GM04503 (cell line): ENCODE measurements at places on chromosomes 11 and 22.

- no peak for DNase-seq
Observed at GRCh38 chr11:133941546-133941945, 15.2 kb downstream of the IGSF9B start.

GRCh38 chr22:31952472-31952871 lies 8.1 kb downstream of the YWHAH start:
- peak; percentile 69 for DNase-seq

GRCh38 chr11:11047851-11048610 lies 190.2 kb upstream of the ZBED5 start:
- DNase-seq, result no peak

- no peak for DNase-seq
Observed at GRCh38 chr11:46342239-46342638, 5.0 kb upstream of the DGKZ start.

DNA sequence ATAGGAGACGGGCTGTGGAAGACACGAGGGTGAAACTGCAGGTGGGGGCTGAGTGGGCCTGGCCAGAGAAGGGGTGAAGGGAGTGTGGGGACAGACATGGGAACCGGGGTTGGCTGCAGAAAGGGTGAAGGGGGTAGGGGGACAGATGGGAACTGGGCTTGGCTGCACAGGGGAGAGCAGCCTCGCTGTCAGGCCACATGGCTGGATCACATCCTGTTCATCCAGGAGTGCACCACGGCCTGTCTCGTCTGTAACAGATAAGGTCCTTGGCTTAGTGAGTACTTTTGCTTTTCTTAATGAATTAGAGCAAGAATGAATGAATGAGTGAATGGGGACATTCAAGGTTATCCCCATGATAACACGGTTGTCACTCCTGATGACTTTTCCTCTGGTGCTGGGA lies 13.5 kb downstream of the FBLN1 start:
- no peak for DNase-seq

DNA sequence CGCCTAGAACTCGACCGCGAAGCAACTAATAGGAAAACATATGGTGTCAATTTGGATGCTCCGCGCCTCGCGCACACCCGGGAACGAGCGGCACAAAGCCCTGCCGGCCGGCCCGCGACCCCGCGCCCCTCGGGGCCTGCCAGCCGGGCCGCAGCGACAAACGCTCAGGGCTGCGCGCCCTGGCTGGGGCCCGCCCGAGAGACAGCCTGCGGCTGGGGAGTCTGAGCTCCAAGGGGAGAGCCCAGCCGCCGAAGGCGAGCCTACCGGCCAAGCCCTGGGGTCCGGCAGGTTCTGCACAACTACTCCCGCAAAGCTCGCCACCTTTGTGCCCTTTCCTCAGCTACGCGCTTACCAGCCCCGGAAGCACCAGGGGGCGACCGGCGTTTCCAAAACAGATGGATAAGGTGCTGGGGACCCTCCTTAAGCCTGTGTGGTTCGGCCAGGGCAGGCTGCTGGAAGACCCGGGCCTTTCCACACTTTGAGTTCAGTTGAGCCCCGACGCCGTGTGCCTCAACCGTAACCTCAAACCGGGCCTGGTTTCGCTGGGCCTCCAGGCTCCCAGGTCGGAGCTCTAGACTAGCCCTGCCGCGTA lies 6.0 kb downstream of the PAX6 start:
- no peak for DNase-seq

DNA sequence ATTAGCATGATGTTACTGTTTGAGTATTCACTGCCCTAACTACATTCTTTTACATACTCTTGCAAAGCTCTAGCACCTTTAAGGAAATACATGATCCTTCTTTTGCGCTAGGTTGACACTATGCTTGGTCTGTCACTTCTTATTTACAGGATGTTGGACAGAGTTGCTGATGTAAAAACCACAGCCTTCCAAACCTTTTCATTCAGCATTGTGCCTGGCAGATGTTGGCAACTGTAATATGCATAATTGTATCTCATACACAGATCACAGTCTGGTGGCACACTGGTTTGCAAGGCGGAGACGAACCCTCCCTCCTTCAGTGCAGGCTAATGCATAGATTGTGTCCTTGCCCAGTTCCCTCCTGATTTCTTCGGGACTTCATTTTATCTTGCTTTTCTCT lies 224.1 kb downstream of the SNX19 start:
- no peak for DNase-seq

GRCh38 chr11:117851852-117852251 lies 24.6 kb downstream of the FXYD6 start:
- DNase-seq, result no peak

- no peak for DNase-seq
Observed at GRCh38 chr11:130861902-130862860, 54.1 kb downstream of the SNX19 start.

DNA sequence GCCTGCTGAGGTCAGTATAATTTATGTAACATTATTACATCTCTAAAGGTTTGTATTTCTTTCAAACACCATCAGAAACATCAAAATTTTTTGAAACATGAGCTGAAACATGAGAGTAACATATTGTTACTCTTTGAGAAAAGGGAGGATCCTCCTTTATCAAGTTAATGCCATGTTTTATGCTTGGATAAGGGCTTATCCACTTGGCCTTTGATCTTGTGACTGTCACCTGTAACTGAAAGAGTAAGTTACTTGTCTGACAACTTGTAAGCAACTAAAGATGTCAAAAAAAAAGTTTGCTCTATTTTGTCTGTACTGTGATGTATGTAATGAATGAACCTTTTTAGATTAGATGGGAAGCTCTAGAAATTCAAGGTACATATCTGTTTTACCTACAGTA lies 59.6 kb downstream of the FAR1 start:
- DNase-seq, result no peak

DNA sequence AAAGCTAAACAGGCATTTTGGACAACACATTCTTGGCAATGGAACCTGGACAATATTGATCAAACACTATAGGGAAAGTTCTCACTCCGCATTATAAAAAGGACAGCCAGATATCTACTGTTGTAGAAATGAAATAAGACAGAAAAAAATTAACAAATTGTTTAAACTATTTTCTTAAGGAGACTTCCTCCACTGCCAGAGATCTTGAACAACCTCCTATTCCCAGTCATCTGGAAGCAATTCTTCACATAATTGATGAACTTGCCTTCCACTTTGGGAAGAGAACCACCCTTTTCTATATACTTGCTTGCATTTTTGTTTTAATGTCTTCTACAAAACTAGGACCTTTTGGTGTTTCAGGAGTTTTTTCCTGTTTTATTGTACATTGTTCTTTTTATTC lies 216.1 kb downstream of the CASP12 start:
- no peak for DNase-seq

DNA sequence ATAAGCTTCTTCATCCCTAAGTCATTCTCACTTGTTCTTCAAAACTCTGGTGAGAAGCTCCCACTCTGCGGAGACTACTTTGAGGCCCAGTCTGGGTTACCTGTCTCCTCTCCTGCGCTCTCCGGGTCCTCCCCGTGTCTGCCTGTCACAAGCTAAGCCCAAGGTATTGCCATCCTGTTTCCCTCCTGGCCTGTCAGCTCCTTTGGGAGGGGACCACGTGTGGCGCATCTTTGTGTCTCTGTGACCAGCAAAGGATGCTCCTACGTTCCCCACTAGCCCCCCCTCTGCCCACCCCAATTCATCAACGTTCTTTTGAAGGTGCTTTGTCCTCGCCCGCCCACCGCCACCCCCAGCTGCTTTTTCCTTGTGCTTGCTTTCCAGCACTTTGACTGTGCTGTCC lies 31.8 kb upstream of the FBLN1 start:
- DNase-seq, result no peak

- DNase-seq, result peak; percentile 70
Observed at GRCh38 chr11:118889797-118890196, 6.1 kb downstream of the CXCR5 start.

GRCh38 chr22:22372086-22372485 lies 127.5 kb downstream of the VPREB1 start:
- DNase-seq, result no peak

GRCh38 chr11:11363674-11364073 lies 10.6 kb upstream of the CSNK2A3 start:
- no peak for DNase-seq

- no peak for DNase-seq
Observed at GRCh38 chr11:45459491-45459890, 173.3 kb upstream of the SYT13 start.

DNA sequence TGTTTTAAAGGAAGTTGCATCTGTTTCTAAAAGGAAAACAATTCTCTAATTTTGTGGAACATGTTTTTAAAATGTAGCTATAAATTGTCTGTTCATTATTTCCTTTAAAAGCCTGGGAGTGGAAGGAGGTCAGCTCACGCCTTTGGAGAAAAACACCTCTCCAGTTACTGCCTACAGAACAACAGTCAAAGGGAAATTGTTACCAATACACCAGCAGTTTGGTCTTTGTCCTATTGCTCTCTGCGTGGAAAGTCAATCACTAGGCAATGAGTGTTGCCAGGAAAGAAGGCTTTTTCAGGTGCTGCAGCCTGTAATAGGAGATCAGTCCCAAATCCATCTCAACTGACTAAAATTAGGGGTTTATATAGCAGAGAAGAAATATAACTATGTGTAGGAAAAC lies 22.2 kb downstream of the SVIP start:
- no peak for DNase-seq

DNA sequence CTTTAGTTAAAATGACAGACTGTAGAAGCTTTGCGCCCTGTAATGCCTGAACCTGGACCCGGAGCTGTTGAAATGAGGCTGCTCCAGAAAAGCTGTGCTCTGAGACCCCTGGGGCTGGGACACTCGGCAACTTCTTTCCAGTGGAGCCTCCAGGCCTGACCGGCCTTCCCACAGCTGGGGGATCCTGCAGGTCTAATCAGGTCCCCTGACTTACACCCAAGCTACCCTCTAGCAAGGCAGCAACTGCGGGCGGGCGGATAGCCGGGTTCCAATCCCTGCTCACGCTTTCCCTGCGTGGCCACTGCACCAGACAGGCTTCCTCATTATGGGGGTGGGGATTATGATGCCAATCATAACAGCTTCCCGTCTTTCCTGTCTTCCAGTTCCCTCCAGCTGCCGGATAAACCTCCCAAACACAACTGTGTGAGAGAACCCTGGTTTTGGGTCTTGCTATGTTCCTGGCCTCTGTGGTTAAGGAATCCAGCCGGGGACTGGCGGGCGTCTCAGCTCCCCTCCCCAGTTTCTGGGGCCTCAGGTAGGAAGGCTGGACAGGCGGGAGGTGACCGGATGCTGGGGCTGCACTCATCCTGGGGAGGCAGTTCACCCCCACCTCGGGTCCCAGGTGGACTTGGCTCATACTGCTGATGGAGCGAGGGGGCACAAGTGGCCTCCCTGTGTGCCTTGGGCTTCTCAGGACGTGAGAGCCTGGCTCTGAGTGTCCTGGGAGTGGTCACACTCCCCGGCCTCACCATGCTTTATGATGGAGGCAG lies 38.6 kb downstream of the PARVG start:
- DNase-seq, result no peak

GRCh38 chr11:36205536-36205935 lies 83.7 kb downstream of the COMMD9 start:
- no peak for DNase-seq

DNA sequence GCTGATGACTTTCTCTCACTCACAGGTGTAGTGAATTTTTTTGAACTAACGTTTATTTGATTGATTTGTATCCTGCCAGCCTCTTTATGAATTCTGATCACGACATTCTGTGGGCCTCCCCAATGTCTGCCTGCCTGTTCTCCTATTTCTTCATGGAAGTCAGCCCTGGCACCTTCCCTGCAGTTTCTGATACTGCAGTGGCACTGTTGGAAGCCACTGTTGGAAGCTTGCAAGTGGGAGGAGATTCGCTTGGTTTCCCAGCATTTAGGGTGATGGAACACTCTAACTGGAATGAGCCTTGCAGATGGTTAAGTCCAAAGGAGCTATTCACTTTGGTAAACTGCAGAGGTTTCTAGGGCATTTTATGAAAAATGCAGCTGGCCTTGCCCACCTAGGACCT lies 1.3 kb upstream of the THY1 start:
- no peak for DNase-seq

DNA sequence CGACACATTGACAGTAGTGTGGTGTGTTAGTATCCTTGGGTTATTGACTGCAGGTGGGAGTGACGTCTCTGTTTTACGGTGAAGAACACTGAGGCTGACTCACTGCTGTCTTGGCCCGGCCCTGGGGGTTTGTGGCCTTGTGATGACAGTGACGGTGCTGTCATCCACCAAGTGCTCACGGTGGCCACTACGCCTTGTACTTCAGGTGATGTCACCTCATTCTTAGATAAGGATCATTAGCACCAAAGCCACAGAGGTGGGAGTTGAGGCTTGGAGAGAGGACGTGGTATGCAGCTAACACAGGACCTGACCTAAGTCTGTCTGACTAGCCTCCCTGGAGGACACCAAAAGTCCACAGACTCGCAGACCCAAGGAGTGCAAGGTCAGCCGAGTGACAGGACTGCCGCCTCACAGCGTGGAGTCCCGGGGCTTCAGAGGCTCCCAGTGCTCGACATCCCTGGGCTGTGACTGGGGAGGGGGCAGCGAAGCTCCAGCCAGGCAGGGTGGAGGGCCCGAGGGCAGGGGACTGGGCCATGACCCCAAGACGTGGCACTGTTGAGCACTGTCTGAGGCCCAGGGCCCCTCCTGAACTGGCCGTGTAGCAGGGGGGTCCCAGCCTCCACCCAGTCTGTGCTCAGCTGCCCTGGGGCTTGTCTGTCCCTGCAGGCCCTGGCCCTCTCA lies 56.5 kb downstream of the NAT10 start:
- no peak for DNase-seq

GRCh38 chr11:55726715-55727324 lies 46.4 kb upstream of the OR5D13 start:
- DNase-seq, result no peak

DNA sequence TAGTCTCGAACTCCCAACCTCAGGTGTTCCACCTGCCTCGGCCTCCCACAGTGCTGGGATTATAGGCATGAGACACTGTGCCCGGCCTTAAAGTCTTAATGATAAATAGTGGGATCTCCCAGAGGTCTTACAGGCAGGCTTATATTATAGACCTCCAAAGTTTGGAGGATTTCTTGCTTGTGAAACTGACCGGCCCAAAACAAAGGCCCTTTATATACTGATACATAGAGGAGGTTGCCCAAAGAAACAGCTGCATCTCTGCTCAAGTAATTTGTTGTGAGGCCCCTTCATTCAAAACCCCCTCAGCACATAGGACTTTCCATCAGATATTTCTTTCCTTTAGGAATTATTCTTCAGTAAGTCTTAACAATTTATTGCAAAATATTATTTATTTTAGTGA lies 27.4 kb upstream of the RDX start:
- DNase-seq, result no peak
